ENCODE measurements at places on chromosomes 1 and 21.
A peak's percentile ranks its signal among the peaks of the same experiment; 100 is the strongest.

GRCh38 chr1:38018864-38019343 is 6.4 kb downstream of the UTP11 start:
- no peak for DNase-seq

DNA sequence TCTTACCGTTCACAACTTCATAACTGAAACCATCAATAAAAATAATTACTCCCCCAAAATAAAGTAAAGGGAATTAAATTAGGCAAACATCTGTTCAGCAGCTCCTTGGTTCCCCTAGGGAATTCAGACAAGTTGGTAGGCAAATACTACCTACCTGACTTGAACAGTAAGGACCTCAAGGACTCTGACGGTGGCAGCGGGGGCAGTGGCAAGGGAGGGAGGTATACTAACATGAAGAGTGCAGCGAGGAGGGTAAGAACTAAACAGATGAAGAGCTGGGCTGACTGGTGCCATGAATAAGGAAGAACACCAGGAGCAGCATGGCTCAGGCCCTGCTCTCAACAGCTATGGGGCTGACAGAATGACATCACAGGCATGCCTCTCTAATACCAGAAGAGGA is 33.1 kb downstream of the MTOR start:
- DNase-seq = no peak

- DNase-seq = no peak
Observed at GRCh38 chr1:215905493-215906115, 338.5 kb downstream of the KCTD3 start.

GRCh38 chr21:31376301-31376700 is 32.2 kb upstream of the TIAM1 start:
- DNase-seq = no peak

GRCh38 chr1:114078116-114078515 is 75.6 kb downstream of the SYT6 start:
- no peak for DNase-seq

DNA sequence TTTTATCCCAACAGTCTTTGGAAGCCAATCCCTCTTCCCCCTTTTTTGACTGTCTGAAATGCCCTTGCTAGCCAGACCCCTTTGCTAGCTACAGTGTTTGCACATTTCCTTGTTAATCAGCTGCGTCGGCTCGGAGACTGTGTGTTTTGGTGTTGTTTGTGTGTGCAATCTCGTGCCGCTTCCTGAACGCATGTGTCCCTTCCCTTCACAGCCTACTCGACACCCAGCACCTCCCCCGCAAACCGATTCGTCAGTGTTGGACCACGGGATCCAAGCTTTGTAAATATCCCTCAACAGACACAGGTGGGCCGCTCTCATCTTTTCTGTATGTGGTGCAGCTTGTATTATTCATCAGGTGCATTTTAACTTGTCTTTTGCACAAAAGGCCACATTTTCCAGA is 298.7 kb downstream of the TM2D1 start:
- DNase-seq = no peak

DNA sequence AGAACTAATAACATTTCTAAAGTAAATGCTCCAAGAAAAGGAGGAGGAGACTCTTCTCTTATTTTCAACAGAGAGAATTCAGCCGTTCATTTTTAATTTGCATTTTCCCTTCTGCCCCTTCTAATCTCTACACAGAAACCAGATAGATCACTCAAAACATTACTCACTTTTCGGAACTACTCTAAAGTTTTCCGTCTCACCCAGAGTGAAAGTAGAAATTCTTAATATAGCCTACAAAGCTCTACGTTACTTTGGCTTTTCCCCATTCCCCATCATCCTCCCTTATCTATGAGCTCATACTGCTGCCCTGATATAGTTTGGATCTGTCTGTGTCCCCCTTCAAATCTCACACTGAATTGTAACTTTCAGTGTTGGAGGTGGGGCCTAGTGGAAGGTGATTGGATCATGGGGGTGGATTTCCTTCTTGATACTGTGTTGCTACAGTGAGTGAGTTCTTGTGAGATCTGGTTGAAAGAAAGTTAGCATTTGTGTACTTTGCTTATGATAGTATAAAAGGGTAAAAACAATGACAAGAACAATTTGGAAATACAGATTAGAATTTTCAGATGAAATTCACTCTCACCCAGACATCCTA is 188.2 kb downstream of the AMY1C start:
- no peak for DNase-seq

- DNase-seq = no peak
Observed at GRCh38 chr1:15341634-15342407, 67.9 kb upstream of the EFHD2 start.

DNA sequence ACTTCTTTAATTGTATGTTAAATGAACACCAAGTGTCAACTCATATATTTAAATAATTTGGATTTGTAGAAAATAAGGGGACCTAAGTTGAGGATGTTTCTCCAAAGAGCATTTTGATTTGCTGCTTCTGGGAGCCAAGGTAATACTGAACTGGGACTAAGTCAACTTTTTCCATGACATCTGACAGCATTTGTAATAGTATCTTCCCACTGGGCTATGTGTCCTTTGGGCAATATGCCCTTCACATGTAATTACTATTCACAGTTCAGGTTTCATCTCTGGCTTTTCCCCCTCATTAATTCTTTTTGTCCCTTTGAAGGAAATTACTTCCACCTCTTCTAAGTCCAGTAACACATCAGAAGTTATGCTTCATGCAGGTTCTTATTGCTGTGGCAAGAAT is 36.7 kb upstream of the HP1BP3 start:
- no peak for DNase-seq

DNA sequence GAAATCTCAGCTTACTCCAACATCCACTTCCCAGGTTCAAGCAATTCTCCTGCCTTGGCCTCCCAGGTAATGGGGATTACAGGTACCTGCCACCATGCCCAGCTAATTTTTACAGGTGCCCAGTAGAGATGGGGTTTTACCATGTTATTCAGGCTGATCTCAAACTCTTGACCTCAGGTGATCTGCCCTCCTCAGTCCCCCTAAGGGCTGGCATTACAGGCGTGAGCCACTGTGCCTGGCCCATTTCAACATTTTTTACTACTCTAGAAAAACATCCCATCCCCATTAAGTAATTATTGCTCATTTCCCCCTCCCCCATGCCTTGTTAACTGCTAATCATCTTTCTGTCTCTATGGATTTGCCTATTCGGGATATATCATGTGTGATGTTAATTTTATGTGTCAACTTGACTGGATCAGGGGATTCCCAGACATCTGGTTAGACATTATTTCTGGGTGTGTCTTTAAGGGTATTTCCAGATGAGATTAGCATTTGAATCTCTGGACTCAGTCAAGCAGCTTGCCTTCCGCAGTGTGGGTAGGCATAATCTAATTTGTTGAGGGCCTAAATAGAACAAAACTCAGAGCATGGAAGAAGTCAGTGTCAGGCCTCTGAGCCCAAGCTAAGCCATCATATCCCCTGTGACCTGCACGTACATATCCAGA is 33.0 kb upstream of the ZBTB8B start:
- no peak for DNase-seq

- DNase-seq = no peak
Observed at GRCh38 chr1:62040450-62040849, 154.2 kb upstream of the L1TD1 start.

DNA sequence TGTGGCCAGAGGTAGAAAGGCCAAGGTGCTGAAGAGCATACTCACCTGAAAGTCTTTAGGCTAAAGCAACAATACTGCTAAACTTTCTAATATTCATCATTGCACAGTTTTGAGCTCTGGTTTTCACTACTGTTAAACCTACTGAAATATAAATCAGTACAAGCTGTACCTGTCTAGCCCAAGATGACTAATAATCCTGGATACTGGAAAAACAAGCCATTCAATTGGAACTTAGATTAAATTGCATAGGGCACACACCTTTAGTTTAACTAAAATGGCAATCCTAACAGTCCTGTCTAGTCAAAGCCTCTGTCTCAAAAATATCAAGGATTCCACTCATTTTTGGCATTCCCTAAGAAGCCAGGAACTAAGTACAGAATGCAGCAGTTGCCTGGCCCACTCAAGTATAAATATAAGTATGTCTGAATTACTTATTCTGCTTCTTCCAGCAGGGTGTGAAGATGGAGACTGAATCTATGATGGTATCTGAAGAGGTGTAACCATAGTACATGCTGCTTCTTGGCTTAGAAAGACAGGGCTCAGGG is 3.1 kb downstream of the CHML start:
- DNase-seq = no peak

- no peak for DNase-seq
Observed at GRCh38 chr1:211318576-211319280, 7.9 kb upstream of the TRAF5 start.

- DNase-seq = no peak
Observed at GRCh38 chr1:6612641-6613360, 730 bp upstream of the PHF13 start.

DNA sequence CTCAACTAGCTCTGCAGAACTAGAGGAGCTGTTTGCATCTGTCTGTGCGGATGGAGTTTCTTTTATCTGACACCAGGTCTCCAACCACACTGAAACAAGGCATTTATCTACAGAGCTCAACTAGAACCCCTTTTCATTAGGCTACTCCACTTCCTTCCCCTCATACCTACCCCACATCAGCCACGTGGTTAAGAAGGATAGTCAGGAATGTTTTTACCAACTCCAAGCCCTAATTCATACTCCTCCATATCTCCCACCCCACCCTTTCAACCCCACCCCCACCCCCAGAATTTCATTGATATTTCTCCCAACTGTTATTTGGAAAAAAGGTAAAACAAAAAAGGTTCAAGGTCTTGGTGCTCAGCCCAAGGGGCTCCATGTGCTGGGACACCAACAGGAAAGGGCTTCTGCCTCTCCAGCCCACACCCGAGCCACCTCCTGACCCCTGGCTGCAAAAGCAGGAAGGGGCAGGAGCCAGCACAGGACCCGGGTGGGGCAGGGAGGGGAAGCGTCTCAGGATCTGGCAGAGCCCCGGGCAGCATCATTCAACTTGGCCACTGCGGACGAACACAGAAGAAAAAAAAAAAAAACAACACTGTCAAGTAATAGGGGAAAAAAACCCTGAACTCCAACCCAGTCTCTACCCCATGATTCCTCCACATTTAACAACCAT is 7.0 kb downstream of the ENSA start:
- no peak for DNase-seq

- no peak for DNase-seq
Observed at GRCh38 chr1:24968941-24969585, 39.0 kb upstream of the RUNX3 start.

GRCh38 chr1:47906009-47906432 is 91.2 kb downstream of the TRABD2B start:
- no peak for DNase-seq

DNA sequence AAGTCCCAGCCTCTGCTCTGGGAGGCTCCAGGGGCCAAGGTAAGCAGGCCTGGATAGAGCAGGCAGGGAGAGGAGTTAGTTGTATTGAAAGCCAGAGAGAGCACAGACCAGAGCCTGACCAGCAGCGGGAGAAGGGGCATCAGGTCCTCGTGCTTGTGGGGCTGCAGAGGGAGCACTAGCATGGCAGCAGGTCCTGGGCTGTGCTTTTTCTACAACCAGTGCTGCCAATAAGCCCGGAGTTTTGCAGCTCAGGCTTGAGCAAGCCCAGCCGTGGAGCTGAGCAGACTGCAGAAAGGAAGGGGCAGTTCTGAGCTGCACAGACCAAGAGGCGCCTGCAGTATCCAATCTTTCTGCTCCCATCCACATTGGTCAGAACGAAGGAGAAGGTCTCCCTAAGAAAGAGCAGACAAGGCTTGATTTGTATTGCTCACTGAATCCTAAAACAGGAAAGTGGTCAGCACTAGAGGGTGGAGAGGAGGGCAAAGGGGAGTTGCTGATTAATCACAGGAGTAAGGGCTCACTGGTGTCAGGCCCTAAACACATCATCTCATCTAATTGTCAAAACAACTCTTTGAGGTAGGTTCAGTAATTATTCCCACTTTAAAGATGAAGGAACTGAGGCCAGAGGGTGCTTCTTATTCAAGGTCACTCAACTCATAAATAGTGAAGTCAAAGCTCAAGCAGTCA is 2.7 kb downstream of the DENND2D start:
- peak; percentile 54 for DNase-seq

- DNase-seq = no peak
Observed at GRCh38 chr1:204350857-204351573, 8.7 kb downstream of the PLEKHA6 start.

- no peak for DNase-seq
Observed at GRCh38 chr1:156452907-156453306, 47.7 kb downstream of the MEF2D start.

DNA sequence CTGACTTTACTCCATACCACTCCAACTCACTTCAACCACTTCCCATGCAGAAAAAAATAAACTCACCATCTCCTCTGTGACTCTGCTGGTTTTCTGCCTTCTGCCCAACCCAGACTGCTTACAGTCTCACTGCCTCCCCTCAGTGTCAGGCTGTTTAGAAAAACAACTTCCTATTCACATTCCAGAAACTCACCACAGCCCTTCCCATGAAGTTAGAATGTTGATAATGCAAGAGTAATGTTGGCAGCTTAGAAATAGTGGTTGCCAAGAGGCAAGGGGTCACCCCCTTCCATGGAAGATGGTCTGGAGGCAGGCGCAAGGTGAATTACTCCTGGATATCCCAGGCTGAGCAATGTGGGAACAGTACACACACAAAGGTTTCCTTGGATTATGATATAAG is at the start of gene SELP:
Gene SELP, minus strand, starts transcription at position 119 of the 400 bp plus-strand sequence. Its CDS starts 50 bp downstream, at position 69.
- no peak for DNase-seq

DNA sequence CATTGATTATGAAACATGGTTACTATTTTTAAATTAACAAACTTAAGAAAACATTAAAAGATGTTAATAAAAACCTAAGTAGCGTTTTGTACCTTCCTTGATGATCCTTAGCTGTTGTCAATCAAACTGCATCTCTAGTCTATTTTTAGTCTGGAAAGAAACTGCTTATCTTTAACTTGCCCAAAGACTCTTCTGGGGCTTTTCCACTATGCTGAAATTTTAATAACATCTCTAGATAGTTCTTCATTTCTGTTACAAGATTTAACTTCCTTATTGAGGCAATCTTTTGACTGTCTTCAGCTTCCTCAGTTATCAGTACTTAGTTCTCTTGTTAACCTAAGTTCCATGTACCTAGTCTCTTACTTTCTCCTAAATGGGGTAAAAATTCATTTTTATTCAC is 135.9 kb upstream of the HMCN1 start:
- DNase-seq = no peak

DNA sequence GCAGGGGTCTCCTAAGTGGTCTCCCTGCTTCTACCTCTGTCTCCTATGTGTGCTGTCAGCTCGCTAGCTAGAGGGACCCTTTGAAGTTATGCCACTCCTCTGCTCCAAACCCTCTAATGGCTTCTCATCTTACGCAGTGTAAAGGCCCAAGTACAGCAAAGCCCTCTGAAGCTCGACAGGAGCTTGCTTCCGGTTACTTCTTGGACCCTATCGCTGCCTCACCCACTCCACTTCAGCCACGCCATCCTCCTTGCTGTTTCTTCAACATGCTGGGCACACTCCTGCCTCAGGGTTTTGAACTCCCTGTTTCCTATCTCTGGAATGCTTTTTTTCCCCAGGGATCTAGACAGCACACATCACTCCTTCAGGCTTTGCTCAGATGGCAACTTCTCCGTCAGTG is 102.3 kb upstream of the F3 start:
- DNase-seq = no peak

DNA sequence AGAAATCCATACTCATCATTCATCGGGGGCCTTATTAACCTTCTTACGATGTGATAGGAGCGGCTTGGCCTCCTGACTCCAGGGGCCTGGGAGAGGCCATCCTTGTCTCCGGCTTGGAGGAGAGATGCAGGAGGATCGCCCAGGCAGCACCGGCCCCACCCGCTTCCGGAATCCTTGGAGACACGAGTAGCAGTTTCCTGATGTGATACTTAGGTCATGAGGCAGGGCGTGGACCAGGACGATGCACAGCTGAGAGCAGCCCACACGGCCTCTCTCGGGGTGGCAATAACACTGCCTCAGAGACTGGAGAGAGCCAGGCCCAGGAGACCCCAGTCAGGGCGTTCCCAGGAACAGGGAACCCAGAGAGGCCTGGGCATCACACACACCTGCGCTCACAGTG is 163.6 kb upstream of the ARHGEF16 start:
- DNase-seq = no peak
